H1 (cell line): ENCODE measurements at places on chromosomes 2 and 18.

DNA sequence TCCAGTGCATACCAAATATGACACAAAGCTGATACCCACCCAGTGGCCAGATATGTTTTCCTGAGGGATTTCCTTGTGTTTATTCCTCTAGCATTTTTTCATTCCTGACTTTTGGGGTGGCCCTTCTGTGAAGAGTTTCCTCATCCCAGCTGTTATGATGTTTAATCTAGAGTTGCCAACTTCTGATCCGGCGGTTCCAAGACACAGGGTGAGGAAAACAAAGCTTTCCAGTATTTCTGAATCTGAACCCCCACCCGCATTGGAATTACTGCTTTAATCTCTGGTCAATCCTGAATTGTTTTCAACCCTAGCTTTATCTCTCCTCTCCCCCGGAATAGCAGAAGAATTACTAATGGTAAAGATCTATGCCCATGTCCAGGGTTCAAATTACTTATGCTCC is 39.2 kb upstream of the PNPT1 start:
- no peak for DNase-seq

GRCh38 chr2:19709553-19709952 is 192.2 kb downstream of the TTC32 start:
- DNase-seq: no peak

DNA sequence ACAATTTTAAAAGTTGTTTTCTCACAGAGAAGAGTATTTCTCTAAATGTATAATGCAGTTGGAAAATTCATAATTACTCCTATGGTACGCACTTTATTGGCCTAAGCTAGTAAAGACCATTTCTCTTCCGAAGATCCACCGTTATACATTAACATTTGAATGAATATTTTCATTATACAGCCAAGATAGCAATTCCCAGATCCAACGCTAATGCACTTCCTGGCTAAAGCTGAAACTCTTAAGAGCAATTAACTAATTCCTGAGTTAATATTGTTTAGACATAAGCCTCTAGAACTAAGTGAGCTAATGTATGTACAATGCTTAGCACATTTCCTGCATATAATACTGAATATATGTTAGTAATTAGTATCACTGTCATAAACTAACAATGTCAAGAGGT is 56.2 kb downstream of the PDK1 start:
- DNase-seq: no peak

GRCh38 chr2:14700753-14701152 is 68.2 kb downstream of the LRATD1 start:
- DNase-seq: no peak

GRCh38 chr2:144461308-144461766 is 58.6 kb downstream of the ZEB2 start:
- no peak for DNase-seq

- no peak for DNase-seq
These were observed 201.1 kb upstream of the HDAC4 start for GRCh38 chr2:239601880-239602279.

DNA sequence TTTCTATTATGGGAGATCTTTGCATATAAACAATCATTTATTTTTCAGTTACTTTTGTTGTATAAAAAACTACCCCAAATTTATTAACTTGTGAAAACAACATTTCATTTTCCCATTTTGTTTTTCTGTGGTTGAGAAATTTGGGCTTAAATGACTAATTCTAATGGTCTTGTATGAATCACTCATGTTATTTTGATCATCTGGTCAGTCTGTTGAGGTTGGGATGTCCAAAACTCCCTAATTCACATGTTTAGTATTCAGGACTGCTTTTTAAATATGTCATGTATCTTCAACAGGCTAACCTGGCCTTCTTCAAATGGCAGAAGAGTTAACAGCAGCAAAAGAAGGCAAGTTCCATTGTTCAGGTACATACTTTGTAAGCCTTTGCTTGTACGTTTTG is 788.1 kb downstream of the TRIB2 start:
- no peak for DNase-seq

DNA sequence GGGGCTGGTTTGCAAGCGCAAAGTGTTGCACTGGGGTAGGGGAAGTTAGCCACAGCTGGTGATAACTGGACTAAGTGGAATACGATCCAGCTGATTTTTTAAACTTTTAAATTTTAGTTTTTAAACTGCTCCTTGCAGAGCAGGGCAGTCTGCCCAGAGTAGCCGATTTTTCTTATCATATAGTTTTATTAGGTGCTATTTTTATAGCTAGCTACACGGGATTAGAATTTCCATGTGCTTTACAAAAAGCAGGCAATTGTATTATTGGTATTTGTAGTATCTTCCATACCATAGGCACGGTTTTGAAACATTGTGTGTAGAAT is 9.6 kb downstream of the CPLX4 start:
- no peak for DNase-seq

DNA sequence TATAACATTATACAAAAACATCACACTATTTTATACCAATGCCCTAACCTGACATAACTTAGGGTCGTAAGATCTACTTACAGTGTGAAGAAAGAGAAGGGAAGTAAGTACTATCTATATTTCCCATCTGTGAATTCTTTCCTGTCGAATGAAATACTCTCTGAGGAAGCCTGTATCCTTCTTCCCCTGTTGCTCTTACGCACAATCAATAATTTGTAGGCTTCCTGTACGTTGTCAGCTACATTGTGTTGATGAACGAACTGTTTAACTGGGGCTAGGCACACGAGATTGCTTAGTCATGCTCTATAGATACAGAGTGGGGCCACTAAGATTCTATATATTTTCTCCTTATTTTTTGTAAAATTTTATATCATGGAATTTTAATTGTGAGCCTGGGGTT is 1125.0 kb upstream of the CELF4 start:
- DNase-seq: no peak

DNA sequence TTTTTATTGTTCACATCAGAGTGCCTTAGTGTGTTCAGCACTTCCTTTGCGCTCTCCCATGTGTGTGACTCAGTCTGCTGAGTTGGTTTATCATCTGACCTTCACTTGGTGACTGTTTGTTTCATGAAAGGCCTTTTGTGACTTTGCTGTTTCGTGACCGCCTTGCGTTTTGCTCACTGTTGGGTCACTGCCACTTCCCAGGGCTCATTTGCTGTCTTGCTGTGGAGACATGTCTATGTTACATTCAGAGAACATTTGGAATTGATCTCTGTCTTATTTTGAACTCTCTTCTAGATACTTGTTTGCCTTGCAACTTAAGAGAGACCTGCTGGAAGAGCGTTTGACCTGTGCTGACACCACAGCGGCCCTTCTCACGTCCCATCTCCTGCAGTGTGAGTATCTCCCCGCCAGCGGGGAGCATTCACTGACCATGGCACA is 54.7 kb downstream of the FARP2 start:
- DNase-seq: no peak

- DNase-seq: no peak
These were observed 91.6 kb upstream of the TANK start for GRCh38 chr2:161068670-161069069.

DNA sequence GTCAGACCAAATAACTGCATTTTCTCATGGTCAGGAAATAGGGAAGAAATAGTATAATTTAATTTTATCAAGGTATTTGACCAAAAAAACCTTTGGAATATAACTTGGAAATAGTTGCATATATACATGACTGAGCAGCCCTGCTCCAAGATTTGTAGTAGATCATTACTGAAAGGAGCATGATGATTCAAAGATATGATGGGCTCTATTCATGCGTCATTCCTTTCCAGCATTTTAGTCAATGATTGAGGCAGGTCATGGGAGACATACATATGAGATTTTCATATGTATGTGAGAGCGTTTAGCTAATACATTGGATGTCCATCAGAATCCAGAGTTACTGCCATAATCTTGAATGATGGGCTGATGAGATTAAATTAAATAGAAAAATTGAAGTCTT is 74.5 kb downstream of the CAB39 start:
- no peak for DNase-seq

- no peak for DNase-seq
These were observed 173.8 kb downstream of the TMEM18 start for GRCh38 chr2:503288-503999.

- DNase-seq: no peak
These were observed 654 bp upstream of the ASB1 start for GRCh38 chr2:238425979-238426567.

DNA sequence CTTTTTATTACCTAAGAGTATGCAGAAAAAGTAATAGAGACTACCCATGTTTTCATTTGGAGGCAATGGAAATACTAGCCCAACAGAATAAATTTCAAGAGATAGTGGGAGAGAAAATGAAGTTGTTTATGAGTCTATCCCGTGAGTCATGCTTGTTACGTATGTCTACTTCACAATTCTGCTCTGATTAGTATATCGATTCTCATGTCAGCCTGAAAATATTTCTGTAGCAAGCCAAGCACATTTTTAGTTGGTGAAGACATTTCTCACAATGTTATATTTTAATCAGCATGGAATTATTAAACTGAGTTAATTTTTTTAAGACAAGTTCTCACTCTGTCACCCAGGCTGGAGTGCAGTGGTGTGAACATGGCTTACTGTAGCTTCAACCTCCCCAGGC is 346.1 kb downstream of the RPRM start:
- no peak for DNase-seq

DNA sequence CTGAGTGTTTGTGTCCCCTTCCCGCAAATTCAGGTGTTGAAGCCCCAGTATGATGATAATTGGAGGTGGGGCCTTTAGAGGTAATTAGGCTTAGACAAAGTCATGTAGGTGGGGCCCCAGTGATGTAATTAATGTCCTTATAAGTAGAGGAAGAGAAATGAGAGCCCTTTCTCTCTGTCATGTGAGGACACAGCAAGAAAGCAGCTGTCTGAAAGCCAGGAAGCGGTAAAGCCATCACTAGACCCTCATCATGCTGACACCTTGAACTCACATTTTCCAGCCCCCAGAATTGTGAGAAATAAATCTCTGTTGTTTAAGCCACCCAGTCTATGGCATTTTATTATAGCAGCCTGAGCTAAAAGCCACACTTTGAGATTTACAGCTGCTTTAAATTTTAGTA is 1580.0 kb downstream of the LRP1B start:
- DNase-seq: no peak

DNA sequence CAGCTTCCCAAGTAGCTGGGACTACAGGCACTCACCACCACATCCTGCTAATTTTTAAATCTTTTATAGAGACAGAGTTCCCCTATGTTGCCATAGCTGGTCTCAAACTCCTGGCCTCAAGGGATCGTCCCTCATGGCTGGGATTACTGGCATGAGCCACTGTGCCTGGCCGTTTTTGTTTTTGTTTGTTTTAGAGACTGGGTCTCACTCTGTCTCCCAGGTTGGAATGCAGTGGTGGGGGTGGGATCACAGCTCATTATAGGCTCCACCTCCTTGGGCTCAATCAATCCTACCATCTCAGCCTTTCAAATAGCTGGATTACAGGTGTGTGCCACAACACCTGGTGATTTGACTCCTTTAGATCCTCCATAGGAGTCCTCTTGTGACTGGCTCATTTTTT is 19.5 kb upstream of the ZDBF2 start:
- DNase-seq: no peak

DNA sequence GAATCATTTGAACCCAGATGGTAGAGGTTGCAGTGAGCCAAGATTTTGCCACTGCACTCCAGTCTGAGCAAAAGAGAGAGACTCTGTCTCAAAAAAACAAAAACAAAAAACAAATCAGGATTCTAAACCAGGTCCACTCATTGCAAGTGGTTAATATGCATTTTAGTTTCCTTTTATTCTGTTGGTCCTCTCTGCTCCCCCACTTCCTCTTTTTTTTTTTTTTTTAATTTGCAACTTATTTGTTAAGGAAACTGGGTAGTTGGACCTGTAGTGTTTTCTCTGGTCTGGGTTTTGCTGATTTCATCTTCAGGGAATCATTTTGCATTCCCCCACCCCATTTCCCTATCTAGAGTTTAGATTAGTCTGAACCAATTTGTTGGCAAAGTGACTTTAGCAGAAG is 14.0 kb downstream of the FER1L5 start:
- no peak for DNase-seq

- no peak for DNase-seq
These were observed 110.3 kb upstream of the PKDCC start for GRCh38 chr2:41937464-41937906.

DNA sequence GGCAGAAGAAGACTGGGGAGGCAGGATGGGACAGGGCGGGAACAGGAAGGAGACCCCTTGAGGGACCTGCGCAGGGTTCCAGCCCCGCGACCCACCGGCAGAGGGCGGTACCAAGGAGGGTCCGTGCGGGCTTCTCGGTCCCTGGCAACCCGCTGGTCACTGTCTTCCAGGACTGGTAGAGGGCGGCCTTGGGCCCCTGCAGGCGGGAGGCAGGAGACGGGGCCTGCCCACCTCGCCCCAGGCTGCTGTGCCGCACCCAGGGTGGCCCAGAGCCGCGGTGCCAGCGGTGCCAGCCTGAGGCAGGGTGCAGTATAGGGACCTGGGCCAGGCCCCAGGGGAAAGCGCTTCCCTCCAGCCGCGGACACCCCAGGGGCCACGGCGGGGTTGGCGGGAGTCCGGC is 34.5 kb downstream of the NEURL3 start:
- peak; percentile 96 for DNase-seq

DNA sequence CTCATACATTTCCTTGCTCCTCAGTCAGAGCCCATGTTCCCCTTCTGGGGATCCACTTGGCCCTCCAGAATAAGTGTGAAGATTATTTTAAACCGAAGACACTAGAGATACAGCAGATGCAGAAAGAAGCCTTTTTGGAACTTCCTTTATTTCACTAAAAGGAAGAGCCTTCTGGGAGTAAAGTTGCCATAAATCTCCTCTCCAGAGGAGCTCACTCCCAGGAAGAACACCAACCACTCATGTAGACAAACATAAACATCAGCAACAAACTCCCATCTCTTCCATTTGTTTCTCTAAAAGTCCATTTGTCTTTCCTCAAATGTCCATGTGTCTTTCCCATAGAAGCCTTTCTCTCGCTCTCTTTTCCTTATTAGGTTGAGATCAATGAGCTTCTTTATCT is 62.4 kb upstream of the MSH6 start:
- DNase-seq: no peak

DNA sequence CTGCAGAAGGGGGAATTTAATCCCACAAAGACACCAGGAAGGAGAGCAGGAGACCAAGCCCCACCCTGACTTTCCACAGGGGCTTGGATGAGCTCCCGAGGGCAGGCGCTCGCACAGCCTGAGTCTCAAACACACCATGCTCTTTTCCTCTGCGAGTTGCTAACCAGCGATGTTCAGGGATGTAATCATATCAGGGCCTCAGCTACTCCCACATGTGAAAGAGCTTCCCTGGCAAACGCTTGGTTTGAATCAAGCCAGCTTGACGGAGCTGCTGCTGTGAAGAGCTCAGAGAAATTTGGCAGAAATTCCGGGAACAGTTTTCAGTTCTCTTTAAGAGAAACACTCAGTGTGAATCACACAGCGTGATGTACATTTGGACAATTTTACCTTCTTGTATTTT is 385.8 kb downstream of the GALR1 start:
- DNase-seq: no peak

- no peak for DNase-seq
These were observed 25.5 kb upstream of the CIB4 start for GRCh38 chr2:26666671-26667070.

- DNase-seq: no peak
These were observed 79.1 kb upstream of the PMAIP1 start for GRCh38 chr18:59820663-59821062.

DNA sequence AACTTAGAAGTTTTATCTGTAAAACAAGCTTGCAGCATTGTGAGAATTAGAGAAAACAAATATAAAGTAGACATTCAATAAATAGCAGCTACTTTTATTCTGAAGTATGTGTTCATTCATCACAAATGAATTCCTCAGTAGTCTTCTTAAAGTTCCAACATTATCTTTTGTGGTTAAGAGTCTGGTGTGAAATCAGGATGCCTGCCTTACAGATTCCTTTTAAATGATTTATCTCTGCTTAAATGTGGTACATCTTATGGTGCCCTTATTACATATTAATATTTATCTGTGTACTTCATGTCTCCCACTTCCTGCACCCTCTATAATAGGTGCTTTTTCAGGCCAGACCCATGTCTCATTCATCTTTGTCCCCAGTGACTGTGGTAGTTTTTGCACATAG is 595.0 kb downstream of the STK39 start:
- no peak for DNase-seq
